ENCODE measurements at places on chromosomes 2 and 18.

- no peak for DNase-seq
Observed at GRCh38 chr2:112182581-112183034, 44.4 kb downstream of the FBLN7 start.

DNA sequence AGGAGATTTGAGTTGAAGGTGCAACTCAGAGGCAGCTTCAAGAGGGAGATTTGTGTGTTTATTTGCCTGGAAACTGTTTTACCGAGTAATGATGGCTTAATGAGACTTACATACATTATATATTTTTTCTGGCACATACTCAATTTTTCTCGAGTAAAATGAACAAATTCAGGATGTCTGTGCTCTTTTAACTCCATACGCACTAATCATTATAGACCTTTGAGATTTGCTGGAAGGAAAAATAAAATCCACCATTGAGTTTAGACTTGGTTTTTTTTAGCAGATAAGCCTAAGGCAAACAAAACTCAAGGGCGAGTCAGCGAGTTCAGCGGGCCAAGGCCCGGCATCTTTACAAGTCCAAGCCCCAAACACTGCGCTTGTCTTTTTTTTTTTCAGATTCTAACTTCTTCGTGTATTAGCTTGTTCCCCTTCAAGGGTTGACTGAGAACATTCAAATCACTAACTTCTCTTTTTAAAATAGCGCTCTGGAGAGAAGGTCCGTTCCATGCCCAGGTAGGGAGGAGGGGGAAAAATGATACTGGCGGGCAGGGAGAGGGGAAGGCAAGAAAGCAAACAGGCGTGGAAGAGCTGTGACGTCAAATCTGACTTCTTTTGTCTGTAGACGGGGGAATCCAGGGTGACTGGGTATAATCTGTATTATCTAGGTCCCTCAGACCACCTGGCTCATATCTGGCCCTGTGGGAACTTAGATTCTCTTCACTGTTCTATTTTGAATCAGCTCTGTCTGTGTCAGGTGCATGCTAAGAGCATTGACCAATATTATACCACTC lies 72.7 kb upstream of the MAP3K20 start:
- DNase-seq, result no peak

GRCh38 chr18:46891742-46892214 lies 25.5 kb downstream of the PIAS2 start:
- DNase-seq, result no peak

- no peak for DNase-seq
Observed at GRCh38 chr2:236947294-236947693, 138.4 kb upstream of the COPS8 start.

- DNase-seq, result no peak
Observed at GRCh38 chr18:11578799-11579198, 30.6 kb upstream of the SLC35G4 start.

DNA sequence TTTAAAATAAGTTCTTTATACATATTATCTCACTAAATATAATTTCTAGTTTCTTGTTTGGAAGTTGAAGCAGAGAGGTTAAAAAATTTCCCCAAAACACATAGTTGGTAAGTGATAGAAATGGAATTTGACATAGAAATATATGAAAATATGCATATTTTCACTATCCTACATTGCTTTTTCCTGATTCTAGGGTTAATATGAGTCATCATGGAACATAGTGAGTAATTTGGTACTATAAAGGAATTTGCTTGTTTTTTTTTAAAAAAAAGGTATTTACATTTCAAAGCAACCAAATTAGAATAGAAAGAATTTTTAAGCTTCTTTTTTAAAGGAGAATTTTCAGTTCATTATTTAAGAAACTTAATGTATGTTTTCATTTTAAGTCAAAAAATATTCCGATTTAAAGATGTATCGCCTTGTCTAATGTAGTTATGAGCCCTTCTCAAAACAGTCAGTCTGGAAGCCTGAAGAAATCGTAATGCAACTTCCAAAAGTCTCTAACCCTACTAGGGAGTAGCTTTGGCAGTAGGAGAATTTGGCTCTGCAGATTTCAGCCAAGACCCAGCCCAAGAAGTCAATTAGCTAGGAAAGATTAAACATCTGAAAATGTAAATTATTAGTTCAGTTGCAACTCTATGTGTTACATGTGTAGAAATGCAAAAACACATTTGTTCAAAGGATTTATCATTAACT lies 147.3 kb downstream of the RDH14 start:
- no peak for DNase-seq

- DNase-seq, result no peak
Observed at GRCh38 chr18:21682371-21683051, 22.1 kb downstream of the ABHD3 start.

DNA sequence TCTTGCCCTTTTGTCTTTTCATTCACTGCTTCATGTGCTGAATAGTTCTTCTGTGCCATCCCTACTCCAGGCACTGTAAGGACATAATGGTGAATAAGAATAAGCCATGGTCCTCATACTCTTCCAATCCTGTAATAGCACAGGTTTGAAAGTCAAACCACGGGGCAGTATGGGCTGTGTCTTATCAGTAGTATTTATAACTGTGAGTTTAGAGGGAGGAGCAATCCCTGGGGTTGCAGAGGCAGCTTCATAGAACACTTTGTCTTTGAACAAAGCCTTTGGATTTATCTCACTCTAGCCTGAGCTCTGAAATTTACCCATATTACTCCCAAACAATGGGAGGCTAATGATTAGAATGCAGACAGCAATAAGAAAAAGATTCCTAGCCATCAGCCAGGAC lies 30.2 kb upstream of the ALK start:
- DNase-seq, result no peak

- DNase-seq, result no peak
Observed at GRCh38 chr18:5961828-5962150, 66.5 kb upstream of the TMEM200C start.

DNA sequence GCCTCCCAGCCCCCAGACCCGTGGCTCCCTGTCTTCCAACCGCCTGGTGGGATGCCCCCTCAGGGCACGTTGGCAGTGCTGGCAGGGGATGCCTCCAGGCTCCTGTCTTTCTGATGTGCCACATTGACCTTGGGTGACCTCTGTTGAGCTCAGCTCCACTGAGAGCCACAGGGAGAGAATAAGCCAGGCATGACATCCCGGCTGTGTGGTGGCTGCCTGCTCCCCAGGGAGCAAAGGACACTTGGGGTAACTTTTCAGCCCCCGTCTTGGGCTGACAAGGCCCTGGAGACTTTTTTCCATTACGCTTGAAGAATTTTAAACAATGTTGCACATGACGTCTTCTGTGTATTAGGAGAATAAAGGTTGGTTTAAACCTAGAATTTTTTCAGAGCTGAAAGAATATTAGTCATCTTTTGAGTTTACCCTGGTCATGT lies 246.0 kb downstream of the TSN start:
- DNase-seq, result no peak

Measured in heart left ventricle (tissue), 16 donors.